IPS-NIHi11 (cell line): ENCODE measurements at places on chromosomes 5 and 9.

- DNase-seq: peak; percentile 92
Observed at GRCh38 chr5:180809403-180810209, 7.0 kb upstream of the MGAT1 start.

- DNase-seq: peak; percentile 68
Observed at GRCh38 chr9:70043689-70044489, at the start of gene MAMDC2. Gene MAMDC2, plus strand, starts transcription at chr9:70043848. Its CDS starts 350 bp downstream, at chr9:70044198.

- no peak for DNase-seq
Observed at GRCh38 chr9:78236551-78236910, 656 bp downstream of the CEP78 start.

- DNase-seq: no peak
Observed at GRCh38 chr5:168851902-168852321, 272.7 kb upstream of the PANK3 start.

- no peak for DNase-seq
Observed at GRCh38 chr5:81265101-81265500, 32.0 kb downstream of the CKMT2 start.

DNA sequence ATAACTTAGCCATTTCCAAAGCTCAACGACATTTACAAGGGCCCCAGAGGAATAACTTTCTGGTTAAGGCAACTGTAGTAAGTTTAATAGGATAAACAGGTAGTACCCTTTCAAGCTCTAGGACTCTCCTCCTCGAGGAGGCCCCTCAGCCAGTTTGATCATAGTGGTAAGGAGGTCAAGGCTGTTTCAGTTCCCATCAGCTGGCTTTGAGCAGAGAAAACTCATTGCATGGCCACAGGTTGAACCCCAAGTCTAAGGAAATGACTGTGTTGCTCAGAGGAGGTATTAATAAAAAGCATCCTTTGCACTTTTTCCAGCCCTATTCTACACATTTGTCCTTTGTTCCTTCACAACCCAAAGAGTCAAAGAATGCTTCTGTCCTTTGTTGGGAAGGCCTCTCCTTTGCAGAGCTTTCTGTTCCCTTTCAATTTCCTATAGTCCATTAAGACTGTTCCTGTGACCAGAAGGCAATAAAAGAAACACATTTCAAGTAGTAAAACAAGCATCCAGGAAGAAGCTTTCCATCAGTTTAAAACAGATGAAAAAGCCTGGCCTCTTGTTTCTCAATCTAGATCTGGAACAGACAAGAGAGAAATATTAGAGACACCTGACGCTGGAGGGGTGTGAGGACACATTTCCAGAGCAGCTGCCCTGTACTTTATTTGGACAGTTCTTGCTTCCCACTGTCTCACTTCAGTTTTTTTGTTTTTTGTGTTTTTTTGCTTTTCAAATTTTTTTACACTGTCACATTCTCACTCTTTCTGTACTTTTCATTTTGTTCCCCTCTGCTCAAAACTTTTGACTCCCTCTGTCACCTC is 54.1 kb downstream of the PRRC1 start:
- DNase-seq: no peak

- DNase-seq: no peak
Observed at GRCh38 chr9:89274838-89275237, 36.2 kb upstream of the CKS2 start.

DNA sequence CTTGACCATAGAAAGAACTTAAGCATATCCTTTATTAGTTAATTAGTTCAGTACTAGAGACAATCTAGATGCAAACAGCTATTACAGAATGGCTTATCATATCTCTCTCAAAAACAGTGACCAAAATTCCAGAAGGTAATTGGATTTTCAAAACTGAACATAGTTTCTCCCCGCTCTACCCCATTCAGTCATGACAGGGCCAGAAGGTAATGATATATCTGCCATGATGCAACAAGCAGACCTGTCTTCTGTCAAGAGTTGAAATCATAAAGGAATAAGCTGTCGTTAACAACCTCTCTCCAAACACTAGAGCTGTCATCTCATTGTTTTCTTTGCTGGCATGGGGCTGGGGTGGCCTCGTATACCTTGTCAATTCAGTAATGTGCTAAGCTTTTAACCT is 200.5 kb upstream of the POU5F2 start:
- no peak for DNase-seq

- DNase-seq: peak; percentile 71
Observed at GRCh38 chr5:34474573-34475021, 181.5 kb upstream of the RAI14 start.

GRCh38 chr5:91474201-91474600 is 91.1 kb upstream of the ARRDC3 start:
- DNase-seq: no peak

DNA sequence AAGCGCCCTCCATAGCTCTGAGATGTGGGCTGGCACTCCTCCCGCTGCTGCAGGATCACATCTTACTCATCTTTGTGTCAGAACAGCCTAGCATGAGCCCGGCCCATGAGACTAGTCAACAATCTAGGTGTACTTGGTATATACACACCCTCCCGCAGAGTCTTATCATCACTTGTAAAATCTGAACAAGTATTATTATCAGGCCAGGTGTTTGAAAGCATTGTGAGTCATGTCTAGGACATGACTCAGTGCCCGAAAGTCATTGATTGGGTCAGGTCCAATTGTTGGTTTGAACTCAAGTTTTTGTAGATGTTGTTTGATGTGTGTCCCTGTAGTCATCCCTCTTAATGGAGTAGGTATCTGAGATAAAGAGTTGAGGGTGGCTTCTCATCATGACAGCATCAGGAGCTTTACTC is 108.7 kb downstream of the CFAP90 start:
- DNase-seq: no peak

DNA sequence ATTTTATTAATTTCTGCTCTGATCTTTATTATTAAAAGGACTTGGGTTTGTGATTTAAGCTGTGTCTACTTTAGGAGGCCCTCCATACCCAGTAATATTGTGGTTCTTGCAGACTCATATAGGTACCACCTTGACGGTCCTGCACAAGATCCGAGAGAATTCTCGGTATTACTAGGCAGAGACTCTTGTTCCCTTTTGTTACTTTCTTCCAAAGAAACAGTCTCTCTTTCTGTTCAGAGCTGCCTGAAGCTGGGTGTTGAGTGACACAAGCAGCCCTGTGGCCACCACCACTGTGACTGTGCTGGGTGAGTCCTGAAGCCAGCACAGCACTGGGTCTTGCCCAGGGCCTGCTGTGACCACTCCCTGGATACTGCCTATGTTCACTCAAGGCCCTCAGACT is 666.6 kb downstream of the SEMA5A start:
- DNase-seq: no peak
